ENCODE measurements at places on chromosomes 2 and 18.

- DNase-seq: no peak
These were observed 51.2 kb downstream of the GYPC start for GRCh38 chr2:126707191-126707590.

DNA sequence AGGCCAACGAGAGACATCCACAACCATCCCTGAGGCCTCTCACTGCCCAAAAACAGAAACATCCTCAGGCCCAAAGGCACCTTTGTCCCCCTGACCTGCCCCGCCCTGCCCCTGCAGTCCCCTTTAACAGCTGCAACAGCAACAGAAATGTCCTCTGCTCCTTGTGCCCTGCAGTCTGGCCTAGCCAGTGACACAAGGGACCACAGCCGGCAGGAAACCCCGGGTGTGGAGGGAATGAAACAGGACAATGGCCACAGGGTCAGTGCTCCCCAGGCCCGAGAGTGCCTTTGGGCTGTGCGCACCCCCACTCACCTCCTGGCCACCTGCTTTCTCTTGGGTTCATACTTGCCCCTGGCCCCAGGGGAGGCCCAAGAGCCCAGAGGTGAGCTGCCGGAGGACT, 35.6 kb downstream of the SNED1 start:
- DNase-seq: no peak

DNA sequence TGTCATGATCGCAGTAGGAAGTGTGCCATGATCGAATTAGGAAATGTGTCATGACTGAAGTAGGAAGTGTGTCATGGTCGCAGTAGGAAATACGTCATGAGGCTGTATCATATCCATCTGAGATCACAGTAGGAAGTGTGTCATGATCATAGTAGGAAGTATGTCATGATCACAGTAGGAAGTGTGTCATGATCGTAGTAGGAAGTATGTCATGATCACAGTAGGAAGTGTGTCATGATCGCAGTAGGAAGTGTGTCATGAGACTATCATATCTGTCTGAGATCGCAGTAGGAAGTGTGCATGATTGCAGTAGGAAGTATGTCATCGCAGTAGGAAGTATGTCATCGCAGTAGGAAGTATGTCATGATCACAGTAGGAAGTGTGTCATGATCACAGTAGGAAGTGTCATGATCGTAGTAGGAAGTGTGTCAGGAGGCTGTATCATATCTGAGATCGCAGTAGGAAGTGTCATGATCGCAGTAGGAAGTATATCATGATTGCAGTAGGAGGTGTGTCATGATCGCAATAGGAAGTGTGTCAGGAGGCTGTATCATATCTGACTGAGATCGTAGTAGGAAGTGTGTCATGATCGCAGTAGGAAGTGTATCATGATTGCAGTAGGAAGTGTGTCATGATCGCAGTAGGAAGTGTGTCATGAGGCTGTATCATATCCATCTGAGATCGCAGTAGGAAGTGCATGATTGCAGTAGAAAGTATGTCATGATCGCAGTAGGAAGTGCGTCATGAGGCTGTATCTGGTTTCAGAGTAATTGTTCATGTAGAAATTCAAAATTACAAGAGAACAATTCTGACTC, 56.4 kb upstream of the NFATC1 start:
- DNase-seq: no peak

DNA sequence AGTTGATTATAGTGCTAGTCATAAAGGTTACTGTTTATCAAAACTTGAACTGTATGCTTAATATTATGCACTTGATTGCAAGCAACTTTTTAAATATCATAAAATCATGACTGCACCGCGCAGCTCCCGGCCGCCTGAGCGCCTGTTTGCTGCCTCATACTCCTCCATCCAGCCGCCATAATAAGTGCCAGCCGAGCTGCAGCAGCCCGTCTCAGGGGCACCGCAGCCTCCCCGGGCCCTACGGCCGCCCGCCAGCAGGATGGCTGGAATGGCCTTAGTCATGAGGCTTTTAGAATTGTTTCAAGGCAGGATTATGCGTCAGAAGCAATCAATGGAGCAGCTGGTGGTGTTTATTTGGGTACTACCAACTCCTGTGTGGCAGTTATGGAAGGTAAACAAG, 337.2 kb downstream of the PAX3 start:
- DNase-seq: no peak

DNA sequence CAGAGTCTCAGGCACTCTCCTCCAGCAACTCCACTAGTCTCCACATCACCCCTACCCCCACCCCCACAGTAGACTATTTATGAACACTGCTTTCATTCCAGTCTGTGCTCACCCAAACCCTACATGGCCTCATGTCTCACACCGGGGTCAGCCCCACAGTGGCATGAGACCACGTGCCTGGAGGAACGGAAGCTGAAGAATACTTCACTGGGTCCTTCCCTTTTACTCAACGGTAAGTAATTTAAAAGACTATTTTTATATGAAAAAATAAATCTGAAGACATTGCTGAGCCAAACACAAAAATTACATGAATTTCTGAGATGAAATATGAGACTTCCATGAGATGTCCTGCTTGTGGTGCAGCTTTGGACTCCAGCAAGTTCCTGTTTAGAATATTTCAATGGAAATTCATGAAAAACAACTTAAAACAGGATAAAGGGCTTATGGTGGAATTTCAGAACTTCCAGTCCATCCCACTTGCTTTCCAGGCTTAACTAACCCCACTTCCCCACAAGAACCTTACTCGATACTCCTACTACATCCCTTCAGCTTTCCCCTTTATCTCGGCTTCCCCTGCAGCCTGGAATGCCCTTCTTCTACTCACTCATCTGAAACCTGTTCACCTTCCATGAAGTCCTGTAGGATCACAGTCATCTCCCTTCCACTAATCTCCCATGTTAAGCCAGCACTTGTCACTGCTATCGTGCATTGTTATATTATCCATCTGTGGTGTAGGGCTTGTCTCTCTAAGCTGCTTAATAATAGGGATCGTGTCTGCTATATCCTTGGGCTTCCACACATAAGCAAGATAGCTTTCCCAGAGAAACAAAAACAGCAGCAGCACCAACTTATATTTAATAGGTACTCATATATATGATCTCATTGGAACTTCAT, 47.9 kb downstream of the SLC14A1 start:
- no peak for DNase-seq

DNA sequence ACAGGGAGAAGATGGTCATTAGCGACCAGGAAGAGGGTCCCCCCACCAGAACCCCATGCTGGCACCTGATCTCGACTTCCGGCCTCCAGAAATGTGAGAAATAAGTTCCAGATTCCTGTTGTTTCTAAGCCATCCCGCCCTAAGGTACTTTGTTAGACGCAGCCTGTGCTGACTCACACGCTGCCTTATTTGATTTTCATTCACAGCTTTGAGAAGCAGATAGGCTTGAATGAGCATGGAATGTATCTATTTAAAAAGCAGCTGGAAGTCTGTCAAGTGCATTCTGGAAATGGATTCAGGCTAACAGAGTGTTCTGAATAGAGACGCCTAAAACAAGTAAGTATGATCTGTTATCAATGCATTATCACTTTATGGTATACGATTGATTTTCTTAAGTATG, 8.3 kb upstream of the IL1R2 start:
- DNase-seq: no peak

GRCh38 chr2:84297155-84297554, 161.9 kb downstream of the SUCLG1 start:
- no peak for DNase-seq

- no peak for DNase-seq
These were observed 1.1 kb downstream of the HADHB start for GRCh38 chr2:26245810-26246209.

DNA sequence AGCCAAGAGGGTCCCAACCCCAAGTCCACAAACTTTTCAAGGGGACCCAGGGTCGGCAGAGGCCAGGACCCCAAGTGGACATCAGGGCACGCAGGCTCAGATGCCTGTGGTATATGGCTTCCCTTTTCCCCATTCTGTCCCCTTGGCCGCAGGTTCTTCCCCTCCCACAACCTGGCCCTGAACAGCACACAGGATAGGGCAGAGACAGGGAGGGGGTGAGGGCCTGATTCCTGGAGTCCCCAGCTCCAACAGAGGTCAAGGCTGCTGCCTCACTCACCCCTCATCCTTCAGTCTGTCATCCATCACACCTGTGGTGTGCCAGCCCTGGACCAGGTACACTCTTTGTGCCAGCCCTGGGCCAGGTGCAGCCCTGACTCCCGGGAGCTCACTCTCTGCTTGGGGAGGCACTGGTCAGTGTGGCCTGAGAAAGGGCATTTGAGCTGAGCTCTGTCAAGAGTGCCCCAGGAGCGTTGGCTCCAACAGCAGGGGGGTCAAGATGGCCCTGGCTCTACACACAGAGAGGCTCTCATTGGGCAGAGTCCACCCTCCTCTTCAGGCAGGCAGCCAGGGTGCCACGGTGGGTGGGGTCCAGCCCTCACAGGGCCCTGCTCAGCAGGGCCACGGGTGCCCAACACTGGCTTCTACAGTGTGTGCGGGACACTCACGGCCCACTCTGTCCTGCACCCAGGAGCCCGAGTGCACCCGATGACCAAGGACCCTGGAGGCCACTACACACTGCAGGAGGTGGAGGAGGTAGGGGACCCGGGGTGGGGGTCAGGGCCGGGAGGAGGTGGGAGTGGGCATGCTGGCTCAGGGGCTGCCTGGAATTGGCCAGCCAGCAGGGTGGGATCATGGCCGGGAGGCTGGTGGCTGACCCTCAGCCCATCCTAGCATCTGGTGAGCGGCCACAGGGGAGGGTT, 1.6 kb downstream of the AGXT start:
- DNase-seq: peak; percentile 16

DNA sequence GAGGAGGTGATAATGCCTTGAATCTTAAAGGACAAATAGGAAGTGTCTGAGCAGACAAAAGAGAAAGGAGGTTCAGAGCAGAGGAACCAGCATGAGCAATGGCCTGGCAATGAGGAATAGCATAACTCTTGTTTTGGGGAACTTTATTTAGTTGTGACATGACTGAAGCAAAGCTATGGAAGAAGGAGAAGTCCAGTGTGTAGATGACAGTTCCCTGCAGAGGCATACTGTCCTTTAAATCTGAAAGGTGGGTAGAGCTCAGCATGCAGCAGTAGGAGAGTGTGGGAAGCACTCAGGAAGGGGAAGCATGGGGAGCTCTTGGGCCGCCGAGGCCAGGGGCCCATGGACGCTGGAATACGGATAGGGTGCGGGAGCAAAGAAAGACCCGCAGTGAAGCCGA, 173.8 kb downstream of the SEPTIN10 start:
- no peak for DNase-seq

DNA sequence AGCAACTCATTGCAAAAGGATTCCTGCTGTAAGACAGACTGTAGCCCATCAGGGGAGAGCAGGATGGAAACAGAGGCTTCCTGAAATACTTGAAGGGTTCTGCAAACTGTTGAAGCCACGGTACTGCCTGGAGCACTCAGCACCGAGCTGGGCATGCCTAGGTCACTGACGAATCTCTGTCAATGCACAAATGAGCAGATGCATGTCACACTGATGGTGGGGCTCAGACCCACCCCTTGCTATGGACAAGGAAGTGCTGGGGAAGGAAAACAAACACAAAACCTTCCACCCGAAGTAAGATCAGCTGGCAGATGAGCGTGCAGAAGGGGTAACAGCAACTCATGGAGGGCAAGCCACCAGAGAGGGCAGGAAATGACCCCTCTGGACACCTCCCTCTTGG, 136.7 kb downstream of the BCL2 start:
- no peak for DNase-seq

GRCh38 chr2:15584316-15584715, 7.4 kb upstream of the DDX1 start:
- no peak for DNase-seq

DNA sequence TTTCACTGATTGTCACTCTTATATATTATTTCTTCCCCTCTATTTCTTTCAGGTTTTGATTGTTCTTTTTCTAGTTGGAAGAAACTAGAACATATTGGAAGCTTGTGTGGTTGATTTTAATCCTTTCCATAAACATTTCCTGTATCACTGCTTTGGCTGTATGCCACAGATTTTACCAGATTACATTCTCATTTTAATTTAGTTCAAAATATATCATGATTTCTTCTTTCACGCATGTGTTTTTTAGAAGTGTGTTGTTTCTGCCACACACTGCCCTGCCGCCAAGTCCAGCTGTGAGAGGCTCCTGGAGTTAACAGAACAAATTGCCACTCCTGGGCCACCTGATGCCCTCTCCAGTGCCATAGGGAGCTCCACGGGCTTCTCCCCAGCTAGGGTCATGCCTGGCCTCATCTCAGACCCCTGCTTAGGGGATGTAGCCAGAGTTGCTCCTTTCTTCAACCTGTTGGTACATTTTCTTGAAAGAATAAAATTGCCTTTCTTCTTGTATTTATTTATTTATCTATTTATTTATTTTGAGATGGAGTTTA, 206.2 kb upstream of the COPS8 start:
- DNase-seq: no peak

- DNase-seq: no peak
These were observed 165.5 kb downstream of the TMEM247 start for GRCh38 chr2:46644690-46645385.

DNA sequence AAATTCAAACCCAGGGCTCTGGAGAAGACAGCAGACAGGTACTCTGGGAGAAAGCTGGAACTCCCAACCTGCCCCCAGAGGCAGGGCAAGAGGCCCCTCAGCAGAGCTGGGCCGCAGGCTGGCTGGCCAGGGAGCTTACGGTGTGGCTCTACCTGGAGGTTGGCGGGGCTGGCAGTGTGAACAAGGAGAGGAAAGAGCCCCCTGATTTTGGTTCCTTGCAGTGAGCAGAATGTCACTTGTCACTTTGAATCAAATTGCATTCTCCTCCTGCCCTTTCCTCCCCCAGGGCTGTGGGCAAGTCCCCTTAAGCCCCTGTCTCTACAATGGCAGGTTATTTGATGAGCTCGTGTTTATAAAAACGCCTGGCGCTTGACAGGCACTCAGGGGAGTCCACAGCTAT, 32.6 kb downstream of the MYO7B start:
- DNase-seq: no peak

- DNase-seq: no peak
These were observed 22.2 kb downstream of the NFE2L2 start for GRCh38 chr2:177242121-177242987.

- no peak for DNase-seq
These were observed 272.5 kb upstream of the STON1 start for GRCh38 chr2:48257456-48257855.

DNA sequence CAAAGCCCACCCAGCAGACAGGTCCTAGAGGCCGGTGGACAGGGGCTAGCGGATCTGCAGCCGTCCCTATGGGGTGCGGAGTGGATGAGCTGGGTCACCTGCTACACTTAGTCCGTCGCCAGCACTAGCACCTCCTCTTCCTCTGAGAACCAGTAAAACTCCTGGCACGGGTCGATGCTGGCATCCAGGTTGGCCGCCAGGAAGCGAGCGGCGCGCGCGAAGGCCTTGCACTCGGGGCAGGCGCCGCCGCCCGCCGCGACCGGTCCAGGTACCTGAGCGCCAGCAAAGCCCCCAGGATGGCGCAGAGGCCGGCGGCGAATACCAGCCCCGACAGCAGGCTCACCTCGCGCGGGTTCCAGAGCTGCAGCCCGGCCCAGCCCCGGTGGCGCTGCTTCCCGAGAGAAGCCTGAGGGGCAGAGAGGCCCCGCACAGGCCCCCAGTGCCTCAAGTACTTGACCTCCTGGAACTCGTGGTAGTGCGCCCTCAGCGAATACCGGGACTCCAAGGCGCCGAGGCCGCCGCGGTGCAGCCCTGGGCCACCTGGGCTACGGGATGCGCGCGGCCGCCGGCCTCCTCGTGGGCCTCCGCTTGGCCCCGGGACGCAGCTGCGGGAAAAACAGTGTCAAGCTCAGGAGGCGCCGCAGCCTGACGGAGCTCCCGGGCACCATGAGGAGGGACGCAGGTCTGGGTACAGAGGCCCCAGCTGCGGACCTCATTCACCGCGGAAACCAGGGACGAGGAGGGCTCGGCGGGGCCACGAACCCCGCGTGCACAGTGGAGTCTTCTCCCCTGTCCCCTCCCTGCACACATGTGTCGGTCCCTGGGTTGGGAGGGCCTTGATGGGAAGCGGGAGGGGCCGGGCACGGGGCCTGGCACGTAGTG, 27.5 kb upstream of the ALPP start:
- DNase-seq: no peak

GRCh38 chr2:241561832-241562231, 3.3 kb downstream of the BOK start:
- no peak for DNase-seq

Data from GM12892 (cell line).